ENCODE measurements at places on chromosomes 3 and 15.

GRCh38 chr3:9881441-9881840 is 1.4 kb upstream of the CIDEC start:
- DNase-seq, result no peak

GRCh38 chr3:127820221-127820825 is 2.0 kb downstream of the MGLL start:
- DNase-seq, result no peak

DNA sequence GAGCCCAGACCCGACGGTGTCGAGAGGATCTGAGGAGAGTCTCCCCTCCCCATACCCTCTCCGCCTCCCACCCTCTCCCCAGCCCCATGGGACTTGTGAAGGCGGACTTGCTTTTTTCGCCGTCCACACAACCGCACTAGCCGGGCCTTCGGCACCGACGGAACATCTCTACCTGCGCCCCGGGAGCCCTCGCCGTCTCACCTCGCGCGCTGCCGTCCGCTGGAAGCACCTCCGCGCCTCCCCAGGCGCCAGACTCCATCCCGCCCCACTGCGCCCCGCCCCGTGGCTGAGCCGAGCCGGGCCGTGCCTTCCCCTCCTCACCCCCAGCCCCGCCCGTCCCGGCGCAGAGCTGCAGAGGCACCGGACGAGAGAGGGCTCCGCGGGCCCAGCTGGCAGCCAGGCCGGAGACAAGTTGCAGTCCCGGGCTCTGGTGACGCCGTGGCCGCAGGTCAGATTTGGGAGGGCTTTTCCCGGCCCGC is at the start of the genes DUOX1 and DUOXA1:
Gene DUOX1 (plus strand): TSS at position 344 of the 479 bp plus-strand sequence. CDS start 1,973 bp downstream, outside the sequence.
Gene DUOXA1 (minus strand): TSS at position 229 of the 479 bp plus-strand sequence. CDS start 6,865 bp downstream, outside the sequence.
- DNase-seq, result no peak

DNA sequence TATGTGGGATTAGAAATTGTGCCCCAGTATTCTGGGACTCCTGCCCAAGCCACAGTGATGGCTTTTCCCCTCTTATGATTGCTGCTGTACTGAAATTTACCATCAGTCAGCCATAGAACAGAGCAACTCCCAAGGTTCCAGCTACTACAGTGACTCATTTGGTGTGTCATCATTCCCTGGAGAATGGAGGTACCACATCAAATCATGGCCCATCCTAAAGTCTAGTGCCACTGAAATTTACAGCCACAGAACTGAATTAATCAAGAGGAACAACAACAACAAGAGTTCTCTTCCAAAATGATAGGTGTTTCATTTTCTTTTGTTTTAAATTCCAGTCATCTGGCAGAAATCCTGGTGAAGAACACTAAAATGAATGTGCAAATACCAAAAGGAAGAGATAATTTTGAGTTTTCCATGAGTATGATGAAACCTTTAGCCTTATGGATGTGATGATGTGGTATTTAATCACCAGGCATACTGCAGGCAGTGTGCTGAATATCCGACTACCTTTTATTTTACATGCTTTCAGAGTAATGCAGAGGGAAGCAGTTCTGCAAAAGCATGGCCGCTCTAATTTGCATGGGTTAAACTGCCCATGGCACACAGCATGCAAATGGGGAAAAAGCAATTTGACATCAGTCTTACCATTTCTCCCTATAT is 75.6 kb upstream of the SLC2A2 start:
- DNase-seq, result no peak

DNA sequence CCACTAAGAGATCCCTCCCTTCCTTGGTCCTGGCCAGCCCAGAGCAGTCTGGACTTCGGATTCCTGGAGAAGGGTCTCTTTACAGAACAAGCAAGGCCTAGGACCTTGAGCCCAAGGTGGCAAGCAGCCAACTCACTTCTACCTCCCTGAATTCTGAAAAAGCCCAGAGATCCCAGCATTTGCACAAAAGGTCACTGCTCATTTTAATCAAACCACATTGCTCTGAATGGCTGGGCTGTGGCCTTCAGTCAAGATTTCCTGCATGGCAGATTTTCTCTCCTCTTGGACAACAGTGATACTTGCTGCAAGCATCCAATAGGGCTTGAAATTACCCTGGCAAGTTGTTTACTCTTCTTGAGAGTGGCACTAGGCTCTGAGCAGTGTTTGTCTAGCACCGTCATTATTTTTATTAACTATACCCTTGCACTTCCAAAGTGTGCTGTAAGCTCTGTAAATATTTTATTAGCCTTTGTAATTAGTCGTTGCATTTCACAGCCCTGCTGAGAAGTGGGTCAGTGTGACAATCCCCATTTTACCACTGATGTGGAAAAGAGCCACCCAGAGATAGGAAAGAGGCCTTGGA is 274.7 kb upstream of the CTNNB1 start:
- DNase-seq, result peak; percentile 25

DNA sequence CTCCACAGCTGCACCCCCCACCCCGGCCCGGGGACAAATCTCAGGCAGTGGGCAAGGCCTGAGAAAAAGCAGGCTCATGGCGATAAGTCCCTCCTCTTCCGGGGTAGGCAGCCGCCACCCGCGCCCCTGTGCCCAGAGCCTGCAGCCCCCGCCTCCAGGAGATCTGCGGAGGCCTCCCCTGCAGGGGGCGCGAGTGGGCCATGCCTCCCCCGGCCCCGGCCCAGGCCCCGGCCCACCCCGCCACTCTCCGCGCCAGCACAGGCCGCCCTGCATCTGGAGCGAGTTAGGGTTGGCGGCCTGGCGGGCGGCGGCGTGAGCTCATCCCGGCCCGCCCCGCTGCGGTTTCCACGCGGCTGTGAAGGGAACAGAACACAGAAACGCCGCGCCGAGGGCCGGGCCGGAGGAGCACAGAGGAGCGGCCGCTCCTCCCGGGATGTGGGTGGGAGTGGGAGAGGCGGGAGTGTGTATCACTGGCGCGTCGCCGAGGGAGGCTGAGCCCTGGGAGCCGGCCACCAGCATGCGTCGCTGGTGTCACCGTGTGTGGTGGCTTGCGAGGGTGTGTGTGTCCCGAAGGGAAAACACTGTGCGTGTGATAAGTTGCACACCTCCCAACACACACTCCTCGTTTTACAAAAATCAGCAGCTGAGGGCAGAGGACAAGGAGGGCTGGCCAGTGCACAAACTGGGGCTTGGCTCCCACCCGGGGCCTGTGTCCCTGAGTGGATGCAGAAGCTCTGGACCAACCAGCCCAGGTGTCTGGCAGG is 17.2 kb downstream of the MYL3 start:
- peak; percentile 78 for DNase-seq

GRCh38 chr3:73365756-73366397 is 258.9 kb downstream of the PDZRN3 start:
- DNase-seq, result peak; percentile 77

DNA sequence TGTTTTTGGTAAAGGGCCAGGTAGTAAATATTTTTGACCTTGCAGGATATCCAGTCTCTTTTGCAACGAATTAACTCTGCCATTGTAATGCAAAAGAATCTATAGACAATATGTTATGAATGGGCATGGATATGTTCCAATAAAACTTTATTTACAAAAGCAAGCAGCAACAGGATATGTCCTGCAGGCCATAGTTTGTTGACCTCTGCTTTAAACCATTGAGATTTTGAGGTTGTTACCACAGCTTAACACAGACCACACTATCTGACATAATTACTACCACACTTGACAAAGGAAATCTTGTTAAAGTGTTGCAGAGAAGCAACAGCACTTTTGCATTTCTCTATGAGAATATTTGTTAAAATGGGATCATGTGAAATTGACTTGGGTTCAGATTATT is 349.3 kb downstream of the ERC2 start:
- DNase-seq, result no peak

GRCh38 chr3:154182322-154182922 is 61.2 kb downstream of the ARHGEF26 start:
- no peak for DNase-seq

- DNase-seq, result peak; percentile 12
Observed at GRCh38 chr3:185280572-185281365, 26.9 kb upstream of the EHHADH start.

Measured in midbrain (tissue), 1 donor.